ENCODE measurements at places on chromosomes 2 and 18. TPM values are rescaled to one million over a fixed set of nuclear protein-coding genes. Genes with fewer than 3 reads are reported as not detected.

The CGREF1 gene
- 6.2 TPM for polyA plus RNA-seq

The SERPINB2 gene
- 0.14 TPM for polyA plus RNA-seq

The SNTG2 gene
- 3.3 TPM for polyA plus RNA-seq

The DPP10 gene
- polyA plus RNA-seq, result 9.9 TPM

GRCh38 chr2:6234702-6235101 lies 542.5 kb downstream of the SOX11 start:
- no peak for DNase-seq

GRCh38 chr2:238948765-238949641 lies 101.1 kb downstream of the TWIST2 start:
- DNase-seq, result no peak

DNA sequence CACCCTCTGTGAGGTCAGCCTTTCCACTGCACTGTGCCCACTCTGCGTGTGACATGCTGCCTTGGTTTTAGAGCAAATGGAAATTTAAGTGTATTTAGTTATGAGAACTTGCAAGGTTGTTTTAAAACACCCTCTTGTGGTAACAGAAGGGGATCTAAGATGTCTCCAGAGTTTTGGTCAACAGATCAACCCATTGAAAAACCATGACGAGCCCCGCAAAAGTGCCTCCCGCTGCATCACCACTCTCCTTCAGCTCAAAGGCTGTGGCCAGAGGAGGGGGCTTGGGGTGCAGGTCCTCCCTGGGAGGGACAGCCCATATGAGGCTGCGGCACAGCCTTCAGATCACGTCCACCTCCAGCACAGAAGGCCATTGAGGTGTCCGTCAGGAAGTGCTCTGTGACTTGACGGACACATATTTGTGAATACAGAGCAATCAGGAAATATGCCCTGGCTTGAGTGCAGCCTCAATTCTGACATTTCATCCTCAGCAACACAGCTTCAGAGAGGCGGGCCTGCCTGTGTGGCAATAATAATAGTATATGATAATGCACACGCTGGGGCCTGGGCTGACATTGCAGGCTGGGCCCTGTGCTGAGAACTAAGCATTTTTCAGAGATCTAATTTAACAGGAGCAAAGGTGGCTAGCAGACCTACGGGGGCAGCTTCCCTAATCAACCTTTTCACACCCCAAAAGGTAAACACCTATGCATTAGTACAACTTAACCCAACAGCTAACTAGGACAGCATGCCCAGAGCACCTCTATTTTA lies 213.9 kb downstream of the ANAPC1 start:
- DNase-seq, result no peak

DNA sequence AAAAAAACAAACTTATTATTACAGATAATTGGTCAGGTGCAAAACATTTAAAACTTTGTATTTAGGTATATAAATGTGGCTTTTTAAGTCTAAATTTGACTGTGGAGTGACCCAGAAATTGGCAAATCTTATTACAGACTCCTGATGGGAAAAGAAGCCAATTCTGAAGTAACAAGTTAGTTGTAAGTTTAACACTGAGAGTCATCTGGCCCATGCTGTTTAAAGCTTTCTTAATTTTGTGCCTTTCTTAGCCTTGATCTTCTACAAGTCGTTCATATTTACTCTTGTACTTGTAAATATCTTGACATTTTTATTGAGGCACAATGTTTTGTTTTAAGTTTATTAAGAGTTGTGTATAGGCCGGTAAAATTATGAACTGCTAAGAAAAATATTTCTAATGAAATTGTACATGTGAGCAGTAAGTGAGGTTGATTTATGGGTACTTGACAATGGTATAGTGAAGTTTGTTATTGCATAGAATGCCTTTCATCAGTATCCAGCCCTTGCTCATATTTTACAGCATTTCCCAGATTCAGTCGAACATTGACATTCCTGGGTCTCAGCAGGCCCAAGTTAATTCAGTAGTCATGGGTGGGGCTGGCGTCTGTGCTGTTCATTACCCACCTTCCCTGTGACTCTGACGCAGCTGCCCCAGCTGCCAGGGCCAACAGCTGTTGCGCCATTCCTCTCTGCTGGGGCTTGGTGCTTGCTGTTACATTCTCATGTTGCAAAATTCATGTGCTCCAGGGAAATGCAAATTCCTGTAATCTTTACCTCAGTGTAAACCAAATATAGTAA lies 121.4 kb downstream of the ZNF236 start:
- DNase-seq, result no peak

GRCh38 chr2:85151026-85151425 lies 17.8 kb downstream of the TCF7L1 start:
- DNase-seq, result no peak

DNA sequence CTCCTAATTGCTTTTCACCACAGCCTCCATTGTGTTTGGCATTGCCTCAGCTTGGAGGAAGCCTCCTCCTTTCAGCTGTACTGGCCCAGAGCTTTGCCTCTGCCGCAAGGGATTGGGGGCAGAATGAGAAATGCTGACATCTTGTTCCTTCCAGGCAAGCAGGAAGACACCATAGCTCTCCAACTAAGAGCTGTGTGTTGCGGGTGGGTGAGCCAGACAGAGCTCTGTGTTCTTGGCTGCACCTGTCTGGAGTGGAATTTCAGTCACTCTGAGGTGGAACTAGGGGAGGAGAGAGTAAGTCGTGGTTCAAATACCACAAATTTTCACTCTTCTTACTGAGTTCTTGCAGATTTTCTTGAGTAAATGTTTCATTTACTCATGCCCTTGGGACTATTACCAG lies 36.6 kb upstream of the KCNF1 start:
- DNase-seq, result no peak

DNA sequence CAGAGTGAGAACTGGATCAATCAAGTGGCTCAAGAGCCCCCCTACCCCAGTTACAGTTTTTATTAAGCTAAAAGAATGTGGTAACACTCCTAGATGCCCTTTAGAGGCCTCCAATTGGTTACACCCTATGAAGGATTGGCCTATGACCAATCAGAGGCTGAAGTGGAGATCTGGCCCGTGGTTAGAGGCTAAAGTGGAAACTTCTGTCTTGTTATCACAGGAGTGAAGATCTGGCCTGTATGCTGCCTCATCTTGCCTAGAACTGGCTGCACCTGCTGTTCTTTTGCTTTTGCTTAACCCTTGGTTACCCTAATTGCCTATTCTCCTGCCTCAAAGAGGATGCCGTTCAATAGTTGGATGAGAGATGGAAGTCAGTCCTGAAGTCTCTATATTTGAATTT lies 100.1 kb upstream of the MAP2 start:
- DNase-seq, result no peak

DNA sequence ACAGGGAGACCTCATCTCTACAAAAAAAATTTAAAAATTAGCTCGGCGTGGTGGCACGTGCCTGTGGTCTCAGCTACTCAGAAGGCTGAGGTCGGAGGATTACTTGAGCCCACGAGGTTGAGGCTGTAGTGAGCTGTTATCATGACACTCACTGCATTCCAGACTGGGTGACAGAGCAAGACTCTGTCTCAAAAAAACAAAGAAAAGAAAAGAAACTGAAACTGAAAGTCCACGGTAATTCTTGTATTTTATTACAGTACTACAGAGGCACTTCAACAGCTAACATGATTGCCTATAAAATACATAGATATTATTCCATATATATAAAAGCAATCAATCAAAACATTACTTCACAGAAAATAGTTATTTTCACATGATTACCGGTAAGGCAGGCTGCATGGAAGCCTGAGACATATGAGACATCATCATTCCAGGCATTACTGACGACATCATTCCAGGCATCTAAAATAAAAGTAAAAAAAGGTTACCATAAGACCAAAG lies 23.1 kb downstream of the PRPF40A start:
- no peak for DNase-seq

DNA sequence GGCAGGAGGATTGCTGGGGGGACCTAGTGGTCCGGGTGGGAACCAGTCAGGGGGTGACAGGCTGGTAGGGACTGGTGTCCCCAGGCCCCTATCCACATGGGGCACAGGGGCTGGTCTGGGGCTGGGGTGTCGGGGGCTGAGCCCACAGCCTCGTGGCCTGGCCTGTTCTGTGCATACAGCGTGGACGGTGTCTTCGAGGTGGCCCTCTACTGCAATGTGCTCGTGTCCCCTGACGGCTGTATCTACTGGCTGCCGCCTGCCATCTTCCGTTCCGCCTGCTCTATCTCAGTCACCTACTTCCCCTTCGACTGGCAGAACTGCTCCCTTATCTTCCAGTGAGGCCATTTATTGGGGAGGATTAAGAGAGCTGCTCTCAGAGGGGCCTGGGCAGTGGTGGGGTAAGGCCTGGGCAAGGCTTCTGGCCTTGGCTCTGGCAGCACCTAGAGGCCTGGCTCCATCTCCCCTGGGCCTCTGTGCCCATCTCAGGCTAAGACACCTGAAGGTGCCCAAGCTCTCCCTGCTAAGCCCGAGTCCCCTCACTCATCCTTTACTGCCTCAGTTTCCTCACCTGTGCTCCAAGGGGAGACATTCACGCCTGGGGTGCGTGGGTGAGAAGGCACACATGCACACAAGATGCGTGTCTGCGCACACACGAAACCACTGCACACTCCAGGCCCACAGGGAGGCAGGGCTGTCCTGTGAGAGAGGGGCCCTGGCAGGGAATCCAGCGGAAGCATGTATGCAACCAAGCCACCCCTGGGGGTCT lies 1.9 kb downstream of the CHRNG start:
- no peak for DNase-seq

GRCh38 chr2:241636182-241637017 lies 558 bp downstream of the THAP4 start:
- no peak for DNase-seq

DNA sequence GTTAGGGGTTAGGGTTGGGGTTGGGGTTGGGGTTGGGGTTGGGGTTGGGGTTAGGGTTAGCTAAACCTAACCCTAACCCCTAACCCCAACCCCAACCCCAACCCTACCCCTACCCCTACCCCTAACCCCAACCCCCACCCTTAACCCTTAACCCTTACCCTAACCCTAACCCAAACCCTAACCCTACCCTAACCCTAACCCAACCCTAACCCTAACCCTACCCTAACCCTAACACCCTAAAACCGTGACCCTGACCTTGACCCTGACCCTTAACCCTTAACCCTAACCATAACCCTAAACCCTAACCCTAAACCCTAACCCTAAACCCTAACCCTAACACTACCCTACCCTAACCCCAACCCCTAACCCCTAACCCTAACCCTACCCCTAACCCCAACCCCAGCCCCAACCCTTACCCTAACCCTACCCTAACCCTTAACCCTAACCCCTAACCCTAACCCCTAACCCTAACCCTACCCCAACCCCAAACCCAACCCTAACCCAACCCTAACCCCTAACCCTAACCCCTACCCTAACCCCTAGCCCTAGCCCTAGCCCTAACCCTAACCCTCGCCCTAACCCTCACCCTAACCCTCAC lies 24.1 kb upstream of the RABL2A start:
- DNase-seq, result no peak

GRCh38 chr18:22348521-22349316 lies 69.0 kb downstream of the CTAGE1 start:
- DNase-seq, result no peak

- DNase-seq, result no peak
Measured at GRCh38 chr2:188307850-188308283, 16.2 kb downstream of the GULP1 start.

- peak; percentile 63 for DNase-seq
Measured at GRCh38 chr2:157327621-157328500, 2.2 kb upstream of the ERMN start.

DNA sequence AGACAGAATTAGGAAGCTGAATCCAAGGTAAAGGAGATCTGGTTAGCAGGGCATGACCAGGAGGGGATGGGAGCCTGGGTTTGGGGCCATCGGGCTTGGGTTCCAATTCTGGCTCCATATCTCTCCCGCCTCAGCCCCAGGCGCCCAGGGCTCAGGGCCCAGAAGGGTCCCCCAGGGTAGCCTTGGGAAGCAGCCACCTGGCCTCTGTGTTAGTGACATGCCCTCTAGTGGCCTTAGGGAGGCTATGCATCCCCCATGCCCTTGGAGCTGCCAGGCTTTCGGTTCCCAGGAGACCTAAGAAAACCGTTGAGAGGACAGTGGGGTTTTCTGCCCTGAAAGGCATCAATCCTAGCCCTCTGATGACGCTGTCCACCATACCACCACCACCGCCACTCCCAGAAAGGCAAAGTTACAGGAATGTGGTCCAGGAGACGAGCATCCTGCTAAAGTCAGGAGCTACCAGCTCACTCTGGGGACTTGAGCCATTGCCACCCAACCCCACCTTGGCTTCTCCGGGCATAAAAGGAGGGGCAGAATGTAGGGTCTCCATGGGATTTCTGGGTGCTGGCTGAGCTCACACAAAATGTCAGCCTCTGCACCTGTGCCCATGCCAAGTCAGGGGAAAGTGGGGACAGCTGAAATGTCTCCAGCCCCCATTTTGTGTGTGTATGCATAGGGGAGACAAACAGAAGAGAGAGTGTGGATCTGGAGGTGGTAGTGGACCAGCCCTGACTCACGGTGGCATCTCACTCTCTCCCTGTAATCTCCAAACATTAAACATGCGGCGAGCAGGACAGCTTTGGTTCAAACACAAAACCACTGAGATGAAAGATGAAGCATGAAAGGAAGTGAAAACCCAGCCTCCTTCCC lies 56.5 kb downstream of the EMX1 start:
- DNase-seq, result no peak

GRCh38 chr2:197251576-197251975 lies 59.0 kb downstream of the ANKRD44 start:
- DNase-seq, result no peak

GRCh38 chr18:3062798-3063680 lies 50.1 kb upstream of the LPIN2 start:
- no peak for DNase-seq

- no peak for DNase-seq
Measured at GRCh38 chr18:46488471-46489213, 168.4 kb downstream of the LOXHD1 start.

DNA sequence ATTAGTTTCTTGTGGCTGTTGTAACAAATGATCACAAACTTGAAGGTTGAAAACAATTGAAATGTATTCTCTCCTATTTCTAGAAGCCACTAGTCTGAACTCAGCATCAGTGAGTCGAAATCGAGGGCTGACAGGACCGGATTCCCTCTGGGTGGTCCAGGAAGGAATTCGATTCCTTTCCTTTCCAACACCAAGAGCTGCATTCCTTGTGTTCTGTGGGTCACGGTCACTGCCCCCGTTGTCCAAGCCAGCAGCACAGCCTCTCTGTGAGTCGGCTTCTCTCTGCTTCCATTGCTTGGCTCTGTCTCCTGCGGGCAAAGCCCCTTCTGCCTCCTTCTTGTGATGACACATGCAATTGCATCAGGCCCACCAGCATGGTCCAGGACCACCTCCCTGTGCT lies 67.3 kb downstream of the SMIM21 start:
- peak; percentile 19 for DNase-seq

DNA sequence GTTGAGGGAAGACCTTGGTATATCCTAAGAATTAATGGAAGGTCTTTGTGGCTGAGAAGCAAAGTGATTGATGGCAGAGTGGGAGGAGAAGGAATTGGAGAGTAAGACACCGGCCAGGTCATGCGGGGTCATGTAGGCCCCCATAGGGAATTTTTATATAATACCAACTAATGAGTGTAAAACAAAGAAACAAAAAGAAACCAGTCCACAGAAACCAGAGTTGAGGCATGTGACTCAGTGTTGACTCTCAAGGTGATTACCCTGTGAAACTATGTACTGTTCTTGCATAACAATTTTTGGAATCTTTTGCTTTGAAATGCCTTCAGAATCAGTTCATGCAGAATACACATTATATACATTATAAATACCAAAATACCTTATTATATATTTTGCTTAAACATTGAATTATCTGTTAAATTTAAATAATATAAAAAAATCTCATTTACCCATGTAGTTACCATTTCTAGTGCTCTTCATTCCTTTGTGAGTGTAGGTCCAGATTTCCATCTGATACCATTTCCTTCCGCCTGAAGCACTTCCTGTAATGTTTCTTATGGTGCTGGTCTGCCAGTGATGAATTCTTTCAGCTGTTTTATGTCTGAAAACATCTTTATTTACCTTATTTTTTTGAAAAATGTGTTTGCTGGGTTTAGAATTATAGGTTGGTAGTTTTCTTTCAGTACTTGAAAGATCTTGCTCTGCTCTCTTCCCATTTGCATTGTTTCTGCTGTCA lies 8.6 kb downstream of the CLIP4 start:
- DNase-seq, result no peak

Measured in renal cortex interstitium (tissue), 15 donors.